Subcutaneous preadipocyte (primary cell): ENCODE measurements at places on chromosomes 6 and 20. TPM values are rescaled to one million over a fixed set of nuclear protein-coding genes. Genes with fewer than 3 reads are reported as not detected.

Gene PXT1
- total RNA-seq = under 0.01 TPM in 1 of 2 replicates, not detected in the other

Gene FNDC11
- total RNA-seq = 0.20 and 0.37 TPM in 2 replicates

Gene SLC52A3
- total RNA-seq = not detected in 2 replicates

Gene VARS2
- 10.7 and 18.4 TPM in 2 replicates for total RNA-seq

Gene FAM135A
- total RNA-seq = 8.5 and 12.3 TPM in 2 replicates

Gene DDX43
- total RNA-seq = 0.39 and 0.73 TPM in 2 replicates

Gene TRAPPC3L
- total RNA-seq = not detected in 2 replicates

Gene CFAP61
- total RNA-seq = 0.39 TPM in 1 of 2 replicates, not detected in the other

Gene SNX5
- total RNA-seq = 109 and 168 TPM in 2 replicates

Gene MEP1A
- not detected in 2 replicates for total RNA-seq

Gene BMP6
- total RNA-seq = 1.1 and 4.7 TPM in 2 replicates

Gene BEND6
- 9.6 and 12.7 TPM in 2 replicates for total RNA-seq

Gene NKX2-2
- 0.20 TPM in 1 of 2 replicates, not detected in the other for total RNA-seq

Gene RPS6KA2
- 74.2 and 81.9 TPM in 2 replicates for total RNA-seq

Gene ERMARD
- total RNA-seq = 18.7 and 19.0 TPM in 2 replicates

Gene GSTA3
- total RNA-seq = not detected in 2 replicates

Gene ZSCAN23
- 6.2 and 6.6 TPM in 2 replicates for total RNA-seq

Gene SMLR1
- total RNA-seq = not detected in 2 replicates

Gene DNAH8
- total RNA-seq = not detected in 2 replicates

Gene MAP3K4
- 19.8 and 25.2 TPM in 2 replicates for total RNA-seq

Gene UTRN
- total RNA-seq = 81.9 and 88.9 TPM in 2 replicates

Gene BTN1A1
- under 0.01 and 0.20 TPM in 2 replicates for total RNA-seq

Gene CPNE5
- total RNA-seq = not detected in 2 replicates

Gene JPH2
- under 0.01 and 0.20 TPM in 2 replicates for total RNA-seq

Gene HTR1E
- total RNA-seq = not detected in 2 replicates

Gene BPIFB1
- not detected in 2 replicates for total RNA-seq

Gene ADGB
- total RNA-seq = not detected in 2 replicates

Gene SALL4
- total RNA-seq = 0.59 and 1.5 TPM in 2 replicates

Gene LY6G6C
- not detected in 2 replicates for total RNA-seq

Gene POU5F1
- 0.59 TPM in 1 of 2 replicates, not detected in the other for total RNA-seq

Gene CNBD2
- total RNA-seq = 1.5 and 1.8 TPM in 2 replicates
